ENCODE measurements at places on chromosomes 7 and 10. TPM values are rescaled to one million over a fixed set of nuclear protein-coding genes. Genes with fewer than 3 reads are reported as not detected.

GRCh38 chr10:122990278-122990677, 10.1 kb downstream of the PSTK start:
- DNase-seq, result no peak

- DNase-seq, result no peak
Measured at GRCh38 chr10:113108948-113109347, 158.9 kb downstream of the TCF7L2 start.

DNA sequence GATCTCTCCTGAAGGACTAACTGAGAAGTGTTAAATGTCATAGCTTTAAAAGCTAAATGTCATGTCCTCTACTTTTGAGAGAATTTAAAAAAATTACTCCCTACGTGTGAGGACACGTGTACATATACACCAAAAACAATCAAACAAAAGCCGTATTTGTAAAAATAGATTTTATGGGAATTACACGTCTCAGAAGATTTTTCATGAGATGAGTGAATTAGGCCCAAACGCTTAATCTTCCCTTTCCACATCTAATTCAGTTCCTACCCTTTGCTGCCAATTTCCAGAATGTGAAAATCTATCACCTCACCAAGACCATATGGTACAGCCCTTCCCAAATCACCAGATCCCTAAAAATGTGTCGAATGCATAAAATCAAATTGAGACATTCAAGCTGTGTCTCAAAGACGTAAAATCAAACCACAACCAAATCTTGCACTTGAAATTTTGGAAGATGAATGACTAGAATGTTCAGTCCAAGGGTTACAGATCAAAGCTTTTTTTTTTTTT, 1.0 kb upstream of the CTTNBP2 start:
- no peak for DNase-seq

GRCh38 chr7:128102490-128103291, 71.5 kb upstream of the LRRC4 start:
- no peak for DNase-seq

DNA sequence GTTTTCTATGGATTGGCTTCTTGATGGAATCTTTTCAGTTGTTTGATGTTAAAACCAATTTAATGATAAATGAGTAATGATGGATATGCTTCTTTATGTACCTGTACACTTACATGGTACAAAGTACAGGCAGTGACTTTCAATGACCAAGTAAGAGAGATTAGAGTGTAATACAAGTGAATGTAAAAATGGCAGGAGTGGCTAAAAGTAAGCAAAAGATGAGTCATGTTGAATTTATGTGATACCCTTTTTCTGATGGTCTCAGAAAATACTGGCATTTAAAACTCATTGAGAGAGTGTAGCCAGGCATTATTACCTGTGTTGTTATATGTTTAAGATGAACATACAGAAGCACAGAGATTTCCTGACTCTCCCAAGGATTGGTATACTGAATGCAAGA, 97.1 kb downstream of the GPR85 start:
- no peak for DNase-seq

MEOX2 gene
- not detected for total RNA-seq

- no peak for DNase-seq
Measured at GRCh38 chr7:139647085-139647484, 123.6 kb downstream of the CLEC2L start.
